ENCODE measurements at places on chromosomes 11 and 22. TPM values are rescaled to one million over a fixed set of nuclear protein-coding genes. Genes with fewer than 3 reads are reported as not detected.

- no peak overlapping the region for H3K27ac ChIP-seq
- H3K4me3 ChIP-seq = no peak overlapping the region
- H3K4me1 ChIP-seq = no peaks in the 10 kb centered on the region
- H3K27me3 ChIP-seq = no peaks in the 10 kb centered on the region
- DNase-seq = no peak
- H3K36me3 ChIP-seq = no peaks in the 10 kb centered on the region
These were observed 38.9 kb upstream of the CCDC89 start for GRCh38 chr11:85724748-85725465.

Gene GPR83
- total RNA-seq = 0.40 TPM

DNA sequence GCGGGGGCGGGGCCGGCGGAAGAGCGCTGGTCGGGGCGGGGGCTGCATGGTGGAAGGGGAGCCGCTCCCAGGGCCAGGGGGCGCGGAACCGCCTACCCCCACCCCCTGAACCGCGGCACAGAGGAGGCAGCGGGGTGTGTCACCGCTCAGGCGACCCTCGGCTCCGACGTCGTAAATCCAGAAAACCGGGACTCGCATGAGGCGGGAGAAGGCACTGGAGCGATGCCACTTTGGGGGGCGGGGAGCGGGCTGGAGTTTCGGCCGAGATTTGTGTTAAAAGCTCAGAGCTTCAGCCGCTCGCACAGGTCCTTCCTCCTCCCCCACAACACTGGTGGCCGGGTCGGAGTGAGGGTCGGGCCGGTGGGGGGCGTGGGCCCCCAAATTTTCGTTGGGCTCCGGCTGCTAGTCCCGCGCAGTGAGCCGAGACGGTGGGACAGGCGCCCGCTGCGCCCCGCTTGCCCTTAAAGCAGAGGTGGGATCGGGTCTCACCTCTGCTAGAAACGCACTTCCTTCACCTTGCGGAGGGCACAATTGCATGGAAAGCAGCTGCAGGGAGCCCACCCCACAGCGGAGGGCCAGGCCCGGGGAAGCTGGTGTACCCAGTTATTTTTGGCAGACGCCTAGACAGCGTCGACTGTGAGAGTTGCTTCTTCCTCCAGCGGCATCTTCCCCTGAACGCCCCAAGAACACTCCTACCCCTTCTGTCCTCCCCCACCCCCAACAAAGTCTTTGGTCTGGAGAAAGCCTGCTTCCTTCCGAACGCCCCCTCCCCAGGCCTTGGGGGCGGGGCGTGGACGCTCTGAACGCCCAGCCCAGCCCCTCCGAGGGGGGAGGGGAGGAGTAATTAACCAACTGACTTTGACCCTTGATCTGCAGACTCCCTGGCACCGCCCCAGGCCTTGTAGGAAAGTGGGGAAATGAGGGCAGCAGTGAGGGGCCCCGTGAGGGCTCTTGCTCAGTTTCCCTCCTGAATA is 1.1 kb downstream of the OVOL1 start:
- H3K36me3 ChIP-seq = no peaks in the 10 kb centered on the region
- H3K27ac ChIP-seq = no peak overlapping the region
- H3K27me3 ChIP-seq = peaks cover 21% of the 10 kb centered on the region
- H3K4me1 ChIP-seq = peaks cover 17% of the 10 kb centered on the region
- H3K4me3 ChIP-seq = peak overlapping the region; percentile 48

DNA sequence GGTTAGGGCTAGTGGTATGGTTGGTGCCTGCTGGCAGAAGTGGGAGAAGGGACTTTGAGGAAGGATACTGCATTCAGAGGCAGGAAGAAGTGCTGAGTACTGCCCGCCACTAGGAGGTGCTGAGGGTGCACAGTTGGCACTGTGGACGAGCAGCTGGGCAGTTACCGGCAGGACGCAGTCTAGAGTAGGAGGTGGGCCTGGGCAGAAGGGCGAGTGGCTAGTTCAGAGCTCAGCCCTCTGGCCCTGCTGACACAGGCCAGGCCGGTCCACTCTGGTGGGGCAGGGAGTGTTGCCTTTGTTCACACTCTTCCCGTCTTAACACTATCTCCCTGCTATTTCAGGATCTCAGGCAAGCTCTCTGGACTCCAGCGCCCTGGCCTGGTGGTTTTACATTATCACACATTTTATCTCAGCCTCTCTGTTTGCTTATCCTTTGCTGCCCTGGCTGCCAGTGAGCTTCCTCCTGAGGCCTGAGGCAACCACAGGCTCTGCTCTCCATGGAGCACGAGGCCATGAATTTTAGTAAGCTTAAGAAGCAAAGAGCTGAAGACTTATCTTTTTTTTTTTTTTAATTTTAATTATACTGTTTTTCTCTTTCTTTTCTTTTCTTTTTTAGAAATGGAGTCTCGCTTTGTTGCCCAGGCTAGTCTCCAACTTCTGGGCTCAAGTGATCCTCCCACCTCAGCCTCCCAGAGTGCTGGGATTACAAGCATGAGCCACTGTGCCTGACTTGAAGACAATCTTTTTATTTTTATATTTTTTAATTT is 26.9 kb downstream of the SNAP29 start:
- no peaks in the 10 kb centered on the region for H3K27me3 ChIP-seq
- peaks cover 12% of the 10 kb centered on the region for H3K4me1 ChIP-seq
- peaks cover 89% of the 10 kb centered on the region for H3K36me3 ChIP-seq

GRCh38 chr11:61578819-61579675 is 1.8 kb downstream of the SYT7 start:
- no peak for DNase-seq
- H3K27me3 ChIP-seq = peaks cover 14% of the 10 kb centered on the region
- H3K36me3 ChIP-seq = no peaks in the 10 kb centered on the region
- peaks cover 20% of the 10 kb centered on the region for H3K4me1 ChIP-seq
- H3K27ac ChIP-seq = no peak overlapping the region
- no peak overlapping the region for H3K4me3 ChIP-seq

- H3K4me3 ChIP-seq = no peak overlapping the region
- no peak for DNase-seq
- H3K27me3 ChIP-seq = no peaks in the 10 kb centered on the region
These were observed 92.6 kb downstream of the SWAP70 start for GRCh38 chr11:9756461-9756860.

Gene GNAZ
- total RNA-seq = 51.7 TPM

DNA sequence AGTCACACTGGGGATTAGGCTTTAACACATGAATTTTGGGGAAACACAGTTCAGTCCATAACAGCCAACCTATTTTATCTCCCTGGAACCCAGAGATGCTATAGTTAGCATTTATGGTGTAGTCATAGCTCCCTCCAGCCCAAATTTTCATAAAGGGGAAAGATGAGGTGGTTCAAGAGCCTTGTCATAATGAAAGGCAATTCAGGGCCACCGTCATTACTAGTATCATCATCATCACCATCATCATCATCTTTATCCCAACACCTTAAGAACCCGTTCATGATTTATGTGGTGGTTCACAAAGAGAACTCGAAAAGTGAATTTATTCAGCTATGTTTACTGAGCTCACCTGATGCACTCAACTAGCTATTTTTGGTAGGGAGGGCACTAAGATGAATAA is 2.4 kb upstream of the TUBA8 start:
- no peak for DNase-seq
- H3K4me1 ChIP-seq = peaks cover 37% of the 10 kb centered on the region
- H3K27ac ChIP-seq = no peak overlapping the region
- no peak overlapping the region for H3K4me3 ChIP-seq

Gene FAT3
- 15.4 TPM for total RNA-seq

Gene SLC35C1
- total RNA-seq = 9.6 TPM

Gene PHLDA2
- 2.3 TPM for total RNA-seq

- H3K27ac ChIP-seq = no peak overlapping the region
- no peaks in the 10 kb centered on the region for H3K36me3 ChIP-seq
- H3K4me3 ChIP-seq = no peak overlapping the region
- H3K27me3 ChIP-seq = no peaks in the 10 kb centered on the region
- no peaks in the 10 kb centered on the region for H3K4me1 ChIP-seq
- no peak for DNase-seq
These were observed 86.7 kb downstream of the ALX4 start for GRCh38 chr11:44223238-44223637.

DNA sequence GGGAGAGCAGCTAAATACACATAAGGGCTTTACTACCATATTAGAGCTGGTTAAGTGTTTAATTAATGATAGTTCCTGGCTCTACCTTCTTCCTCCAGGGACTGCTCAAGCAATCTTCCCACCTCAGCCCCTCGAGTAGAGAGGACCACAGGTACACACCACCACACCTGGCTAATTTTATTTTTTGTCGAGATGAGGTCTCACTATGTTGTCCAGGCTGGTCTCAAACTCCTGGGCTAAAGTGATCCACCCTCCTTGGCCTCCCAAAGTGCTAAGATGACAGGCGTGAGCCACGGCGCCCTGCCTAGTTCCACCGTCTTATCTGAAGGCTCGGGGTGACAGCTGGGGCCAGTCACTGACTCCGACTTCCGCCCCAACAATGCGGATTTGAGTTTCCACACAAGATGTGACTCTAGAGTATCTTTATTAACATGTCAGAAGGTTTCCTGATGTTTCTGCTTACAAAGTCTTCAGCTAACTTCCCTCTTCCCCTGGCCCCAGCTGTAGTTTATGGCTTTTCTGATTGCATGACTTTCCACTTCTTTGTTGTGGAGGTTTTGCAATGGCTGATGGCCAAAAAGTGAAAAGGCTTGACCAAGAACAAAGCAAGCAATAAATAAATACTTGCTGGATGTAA is 16.8 kb downstream of the TPST2 start:
- H3K4me3 ChIP-seq = no peak overlapping the region
- peaks cover 27% of the 10 kb centered on the region for H3K4me1 ChIP-seq
- no peaks in the 10 kb centered on the region for H3K36me3 ChIP-seq
- peak overlapping the region; percentile 27 for H3K27ac ChIP-seq

- no peak for DNase-seq
- H3K36me3 ChIP-seq = peaks cover 4% of the 10 kb centered on the region
- H3K4me1 ChIP-seq = peaks cover 6% of the 10 kb centered on the region
- no peak overlapping the region for H3K27ac ChIP-seq
- H3K4me3 ChIP-seq = no peak overlapping the region
- no peaks in the 10 kb centered on the region for H3K27me3 ChIP-seq
These were observed 35.9 kb downstream of the CTSC start for GRCh38 chr11:88301488-88302140.

Gene C1QTNF4
- total RNA-seq = 2.2 TPM

Gene GRAP2
- 5.0 TPM for total RNA-seq

Gene MMP3
- total RNA-seq = 7.5 TPM

Gene TMEM25
- total RNA-seq = 56.3 TPM

- no peaks in the 10 kb centered on the region for H3K36me3 ChIP-seq
- no peak for DNase-seq
- H3K4me3 ChIP-seq = no peak overlapping the region
- no peaks in the 10 kb centered on the region for H3K27me3 ChIP-seq
- peak overlapping the region; percentile 49 for H3K27ac ChIP-seq
These were observed 86.2 kb downstream of the UBASH3B start for GRCh38 chr11:122741613-122742300.

- no peak overlapping the region for H3K4me3 ChIP-seq
- no peaks in the 10 kb centered on the region for H3K36me3 ChIP-seq
- H3K4me1 ChIP-seq = no peaks in the 10 kb centered on the region
- no peak for DNase-seq
- H3K27me3 ChIP-seq = no peaks in the 10 kb centered on the region
These were observed 58.3 kb upstream of the CYP2D6 start for GRCh38 chr22:42188808-42189447.

Gene TEAD1
- total RNA-seq = 212 TPM

Gene SLC6A5
- total RNA-seq = not detected

Gene TTC36
- 3.7 TPM for total RNA-seq
